Osteocyte (in vitro differentiated cells): ENCODE measurements at places on chromosomes 5 and 9.

- DNase-seq, result no peak
Observed at GRCh38 chr5:125153231-125153630, 406.8 kb upstream of the ZNF608 start.

DNA sequence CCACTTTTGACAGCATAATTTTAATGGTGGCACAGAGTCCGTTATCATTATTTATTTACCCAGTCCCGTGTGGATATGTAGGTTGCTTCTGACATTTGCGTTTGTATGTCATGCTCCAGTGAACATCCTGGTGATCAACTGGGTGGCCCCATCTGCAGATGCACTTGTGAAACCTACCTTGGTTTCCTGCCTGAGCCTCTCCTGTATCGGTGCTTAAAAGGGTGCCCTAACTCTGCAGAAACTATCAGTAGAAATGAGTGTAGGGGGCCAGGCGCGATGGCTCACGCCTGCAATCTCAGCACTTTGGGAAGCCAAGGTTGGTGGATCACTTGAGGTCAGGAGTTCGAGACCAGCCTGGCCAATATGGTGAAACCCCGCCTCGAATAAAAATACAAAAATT, 92.1 kb upstream of the IER5L start:
- DNase-seq, result no peak

GRCh38 chr9:4762108-4762885, 21.3 kb upstream of the AK3 start:
- no peak for DNase-seq

DNA sequence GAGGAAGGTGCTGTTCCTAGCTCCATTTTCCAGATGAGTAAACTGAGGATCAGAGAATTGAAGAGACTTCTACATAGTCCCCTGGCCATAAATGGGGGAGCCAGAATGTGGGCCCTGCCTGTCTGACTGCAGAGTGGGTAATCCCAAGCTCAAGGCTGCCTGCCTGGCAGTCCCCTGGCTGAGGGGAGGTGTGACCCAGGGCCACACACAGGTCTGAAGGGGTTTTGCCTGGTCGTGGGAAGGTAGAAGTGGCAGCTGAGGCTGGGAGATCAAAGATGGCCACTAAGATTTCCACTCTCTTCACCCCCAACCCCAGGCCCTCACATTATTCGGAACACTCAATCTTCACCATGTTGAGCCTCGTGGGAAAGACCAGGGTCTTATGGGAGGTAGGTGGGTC, 176.3 kb downstream of the MACROH2A1 start:
- peak; percentile 38 for DNase-seq
